ENCODE measurements at places on chromosomes 6 and 20.

DNA sequence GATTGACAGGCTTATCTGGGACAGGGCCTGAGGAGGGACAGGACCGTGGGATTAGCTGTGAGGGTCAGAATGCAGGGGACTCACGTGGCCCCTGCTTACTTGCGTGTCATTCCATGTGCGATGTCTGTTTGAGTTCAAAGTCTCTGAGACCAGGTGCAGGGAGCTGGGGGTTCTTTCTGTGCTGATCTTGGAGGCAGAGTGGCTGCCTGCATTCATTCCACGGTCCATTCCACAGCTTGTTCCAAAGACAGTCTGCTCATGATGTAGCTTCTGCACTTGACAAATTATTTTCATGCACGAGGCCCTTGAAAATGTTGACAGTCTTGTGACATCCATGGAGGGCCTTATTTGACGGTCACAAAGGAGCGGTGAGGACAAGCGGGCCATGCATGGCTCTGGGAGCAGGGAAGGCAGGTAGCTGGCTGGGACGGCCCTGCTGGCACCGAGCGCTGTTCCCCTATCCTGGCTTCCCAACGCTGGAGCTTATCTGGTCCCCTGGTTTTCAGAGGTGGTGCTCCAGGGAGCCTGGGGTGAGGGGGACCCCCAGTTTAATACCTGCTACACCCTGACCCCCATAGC, 156.3 kb upstream of the RNF24 start:
- DNase-seq: no peak

GRCh38 chr6:99091985-99092384, 144.2 kb upstream of the FBXL4 start:
- no peak for DNase-seq

GRCh38 chr6:169915769-169916550, 164.5 kb downstream of the ERMARD start:
- DNase-seq: no peak

- DNase-seq: no peak
Observed at GRCh38 chr6:90893400-90893799, 306.5 kb upstream of the MAP3K7 start.

- DNase-seq: no peak
Observed at GRCh38 chr6:31945507-31946369, at the start of gene CFB. TSS of gene CFB (plus strand) at chr6:31946095. CDS start at chr6:31946222, 127 bp downstream.

DNA sequence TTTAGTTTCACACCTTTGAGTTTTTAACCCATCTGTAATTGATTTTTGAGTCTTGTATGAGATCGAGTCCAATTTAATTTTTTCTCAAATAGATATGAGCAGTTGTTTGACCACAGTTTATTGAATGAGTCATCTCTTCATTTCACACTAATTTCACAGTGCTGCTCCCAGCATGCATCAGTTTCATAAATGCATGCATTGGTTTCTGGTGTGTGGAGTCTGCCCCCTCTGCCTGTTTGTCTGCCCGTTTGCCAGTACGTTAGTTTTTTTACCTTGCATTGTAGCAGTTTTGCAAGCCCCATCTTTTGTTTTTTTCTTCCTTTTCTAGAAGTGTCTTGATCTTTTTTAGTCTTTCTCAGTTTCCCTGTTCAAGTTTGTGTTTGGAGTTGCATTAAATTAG, 11.9 kb downstream of the SLX4IP start:
- peak; percentile 60 for DNase-seq

- DNase-seq: no peak
Observed at GRCh38 chr20:58127701-58128111, 100.7 kb downstream of the ANKRD60 start.

DNA sequence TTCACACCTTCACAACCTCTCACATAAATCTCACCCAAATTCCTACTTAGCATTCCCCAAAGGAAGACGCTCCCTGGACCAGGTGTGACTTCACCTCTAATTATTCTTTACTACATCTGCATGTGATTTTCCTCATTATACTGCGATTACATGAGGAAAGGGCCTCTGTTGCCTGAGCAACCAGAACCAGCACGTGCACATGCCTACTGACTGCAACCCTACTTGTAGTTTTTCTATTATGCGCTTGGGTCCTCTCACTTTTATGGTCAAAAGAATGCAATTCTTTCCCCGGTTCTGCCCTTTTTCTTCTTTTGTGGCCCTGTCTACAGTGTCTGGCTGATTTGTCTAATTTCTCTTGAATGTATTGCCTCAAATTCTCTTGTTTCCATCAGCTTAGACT, 20.4 kb upstream of the ANKEF1 start:
- no peak for DNase-seq

- no peak for DNase-seq
Observed at GRCh38 chr20:49510562-49511122, 28.2 kb upstream of the KCNB1 start.

GRCh38 chr20:62994869-62995281, 11.9 kb downstream of the BHLHE23 start:
- no peak for DNase-seq

GRCh38 chr6:137737836-137738596, 129.0 kb upstream of the TNFAIP3 start:
- no peak for DNase-seq

DNA sequence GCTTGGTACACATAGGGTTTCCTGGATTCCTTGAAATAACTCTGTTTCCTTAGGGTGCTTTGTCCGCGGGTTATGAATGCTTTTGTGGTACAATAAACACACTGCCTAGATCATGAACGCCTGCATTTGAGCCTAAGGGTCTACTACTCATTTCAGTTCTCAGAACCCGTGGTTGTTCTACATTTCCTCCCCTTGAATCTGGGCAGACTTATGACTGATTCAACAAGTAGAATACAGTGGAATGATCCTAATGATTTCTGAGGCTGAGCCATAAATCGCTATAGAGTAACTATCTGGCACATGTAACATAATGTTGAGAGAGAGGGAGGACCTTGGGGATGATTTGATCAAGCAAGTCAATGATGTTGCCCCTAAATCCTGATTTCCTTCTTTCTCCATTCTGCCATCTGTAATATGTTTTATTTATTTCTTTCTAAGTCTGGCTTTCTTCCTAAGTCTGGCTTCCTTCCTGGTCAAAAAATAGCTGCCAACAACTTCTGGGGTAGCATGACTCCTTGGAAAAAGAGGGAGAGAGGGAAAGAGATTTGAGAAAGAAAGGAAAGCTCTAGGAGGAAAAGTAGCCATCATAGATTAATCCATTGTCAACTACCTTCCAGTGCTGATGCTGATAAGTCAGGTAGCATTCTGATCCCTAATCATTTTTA, 23.0 kb downstream of the ABRACL start:
- no peak for DNase-seq

GRCh38 chr6:15362274-15363160, 116.6 kb downstream of the JARID2 start:
- DNase-seq: no peak

DNA sequence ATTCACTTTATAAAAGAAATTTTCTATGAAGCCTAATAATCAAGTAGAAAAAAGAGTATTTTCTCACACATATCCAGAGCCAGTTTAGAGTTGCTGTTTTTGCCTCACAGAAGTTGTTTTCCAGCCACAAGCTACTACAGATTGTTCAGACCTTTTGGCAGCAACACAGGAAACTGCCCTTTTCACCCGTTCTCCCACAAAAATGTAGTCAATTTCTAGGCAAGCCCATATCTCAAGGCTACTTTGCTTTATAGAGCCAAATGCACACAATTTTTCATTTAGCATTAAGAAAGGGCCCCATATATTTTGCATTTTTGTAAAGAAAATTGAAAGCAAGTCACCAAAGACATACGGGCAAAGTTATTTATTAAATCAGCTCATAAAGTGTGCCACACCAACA, 49.5 kb downstream of the EPB41L2 start:
- no peak for DNase-seq

GRCh38 chr20:34268145-34268544, 26.9 kb downstream of the ASIP start:
- no peak for DNase-seq

DNA sequence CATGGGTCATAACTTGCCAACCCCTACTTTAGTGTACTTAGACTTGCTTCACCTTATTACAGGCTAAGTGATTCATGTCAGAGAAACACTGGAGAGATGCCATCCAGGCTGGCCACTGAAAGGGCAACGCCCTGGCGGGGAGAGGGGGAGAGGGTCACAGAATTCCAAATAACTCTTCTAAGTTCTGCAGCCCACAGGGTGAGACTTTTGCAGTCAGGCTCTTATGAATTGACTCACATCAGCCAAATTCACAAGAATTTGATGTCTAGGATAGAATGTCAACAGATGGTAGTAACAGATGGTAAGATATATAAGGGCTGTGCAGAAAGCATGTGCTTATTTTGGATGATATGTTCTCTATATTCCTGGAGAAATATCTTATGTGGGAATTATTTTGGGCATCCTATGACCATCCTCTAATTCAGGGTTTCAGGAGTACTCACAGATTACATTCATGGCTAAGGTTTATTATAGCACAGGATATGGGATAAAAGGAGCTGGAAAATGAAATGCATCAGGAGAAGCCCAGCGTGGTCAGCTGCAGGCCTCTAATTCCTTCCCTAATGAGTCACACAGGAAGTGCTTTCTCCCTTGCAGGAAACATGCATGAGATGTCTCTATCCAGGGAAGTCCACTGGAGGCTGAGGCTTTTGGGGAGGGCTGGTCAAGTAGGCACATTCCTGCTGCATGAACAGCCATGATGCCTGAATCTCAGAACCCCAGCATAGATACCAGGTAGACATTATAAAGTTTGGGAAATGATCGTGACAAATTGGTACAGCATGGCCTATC, 58.7 kb upstream of the RIN2 start:
- no peak for DNase-seq

- DNase-seq: no peak
Observed at GRCh38 chr20:16560216-16560615, 13.0 kb downstream of the KIF16B start.

GRCh38 chr20:833121-833449, 430 bp upstream of the FAM110A start:
- no peak for DNase-seq

- no peak for DNase-seq
Observed at GRCh38 chr6:165292657-165293056, 16.7 kb downstream of the C6orf118 start.

- no peak for DNase-seq
Observed at GRCh38 chr6:115717472-115717871, 343.2 kb downstream of the FRK start.

DNA sequence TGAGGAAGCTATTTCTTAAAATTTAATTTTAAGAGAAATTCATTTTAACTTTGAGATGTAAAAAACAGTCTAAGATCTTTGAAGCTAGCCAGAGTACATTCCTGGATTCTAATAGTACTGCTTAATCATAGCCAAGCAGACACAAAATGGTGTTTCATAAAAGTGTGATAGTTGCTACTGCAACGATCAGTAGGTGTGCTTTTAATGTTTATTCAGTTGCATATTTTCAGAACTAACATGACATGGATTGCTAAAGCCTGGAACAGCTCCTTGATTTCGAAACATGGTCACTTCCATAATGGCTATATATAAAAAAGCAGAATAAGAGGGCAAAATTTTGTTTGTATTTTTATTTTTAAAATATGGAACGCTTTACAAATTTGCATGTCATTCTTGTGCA, 35.5 kb downstream of the SESN1 start:
- DNase-seq: no peak

DNA sequence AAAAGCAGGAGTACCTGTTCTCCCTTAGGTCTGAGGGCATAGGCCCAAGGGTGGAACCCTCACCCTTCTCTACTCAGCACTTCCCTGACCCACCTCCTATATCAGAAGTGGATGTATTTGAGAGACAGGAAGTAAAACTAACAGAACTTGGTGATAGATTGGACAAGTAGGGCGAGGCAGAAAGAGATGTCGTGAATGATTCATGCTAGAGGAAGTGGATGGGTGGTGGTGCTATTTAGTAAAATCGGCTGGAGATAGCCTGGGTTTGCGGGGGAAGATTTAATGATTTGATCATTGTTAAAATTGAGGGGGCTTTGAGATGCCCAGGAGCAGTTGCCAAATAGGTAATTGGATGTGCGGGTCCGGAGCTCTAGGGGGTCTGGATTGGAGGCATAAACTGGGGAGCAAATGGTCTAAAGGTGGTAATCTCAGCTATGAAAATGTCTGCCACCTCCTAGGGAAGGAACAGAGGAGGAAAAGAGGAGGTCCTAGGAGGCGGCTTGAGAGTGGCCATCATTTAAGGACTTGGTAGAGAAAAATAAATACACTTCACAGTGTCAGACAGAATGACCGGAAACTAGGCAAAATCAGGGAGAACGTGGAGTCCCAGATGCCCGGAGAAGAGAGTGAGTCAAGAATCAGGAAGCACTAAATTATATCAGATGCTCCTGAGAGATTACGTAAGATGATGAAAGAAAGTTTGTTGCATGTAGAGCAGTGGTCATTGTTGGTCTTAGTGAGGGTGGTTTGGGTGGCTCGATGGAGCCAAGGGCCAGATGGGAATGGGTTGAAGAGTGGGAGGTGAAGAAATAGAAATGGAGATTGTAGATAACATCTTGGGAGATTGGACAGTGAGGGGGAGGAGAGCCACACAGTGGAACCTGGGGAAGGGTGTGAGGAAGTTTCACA, 142.0 kb downstream of the CEP57L1 start:
- DNase-seq: no peak

- peak; percentile 56 for DNase-seq
Observed at GRCh38 chr6:24910961-24911725, 24.6 kb downstream of the RIPOR2 start.

DNA sequence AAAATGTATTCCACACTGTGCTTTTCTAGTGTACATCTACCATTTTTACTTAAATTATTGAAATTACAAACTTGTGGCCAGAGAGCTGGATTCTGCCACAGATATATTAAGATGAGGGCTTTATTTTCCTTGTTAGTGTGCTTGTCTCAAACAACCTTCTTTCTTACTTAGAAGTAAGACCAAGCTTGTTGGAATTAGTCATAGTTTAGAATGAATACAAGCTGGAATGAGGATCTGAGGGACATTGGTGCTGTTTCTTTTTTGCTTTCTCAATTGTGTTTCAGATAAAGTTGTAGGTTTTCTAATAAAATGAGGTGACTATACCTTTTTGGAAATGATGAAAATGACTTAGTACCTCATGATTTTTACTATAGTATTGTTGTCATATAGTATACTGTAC, 40.3 kb downstream of the UBR2 start:
- DNase-seq: no peak

GRCh38 chr6:121222656-121223055, 111.6 kb downstream of the TBC1D32 start:
- DNase-seq: no peak

DNA sequence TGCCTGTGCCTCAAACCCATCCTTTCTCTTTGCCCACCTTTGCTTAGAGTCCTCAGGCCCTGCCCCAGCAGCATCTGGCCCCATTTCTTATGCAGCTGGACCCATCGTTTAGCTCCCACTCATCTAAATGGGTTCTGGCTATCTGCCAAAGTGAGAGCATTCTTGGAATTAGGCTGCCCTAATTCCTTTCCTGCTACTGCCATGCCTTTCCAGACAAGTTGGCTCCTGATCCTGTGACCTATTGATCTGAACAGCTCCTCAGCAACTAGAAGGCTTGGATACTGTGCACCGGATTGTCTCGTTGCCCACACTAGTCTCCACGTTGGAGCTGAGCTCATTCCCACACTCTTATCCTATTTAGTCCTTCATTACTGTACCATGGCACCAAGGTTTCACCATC, 22.9 kb downstream of the DZANK1 start:
- DNase-seq: no peak

GRCh38 chr6:21158873-21159272, 434.7 kb upstream of the SOX4 start:
- DNase-seq: no peak

GRCh38 chr20:50759678-50760077, 28.3 kb downstream of the PARD6B start:
- no peak for DNase-seq
